ENCODE measurements at places on chromosomes 4 and X.
A peak's percentile ranks its signal among the peaks of the same experiment; 100 is the strongest.

DNA sequence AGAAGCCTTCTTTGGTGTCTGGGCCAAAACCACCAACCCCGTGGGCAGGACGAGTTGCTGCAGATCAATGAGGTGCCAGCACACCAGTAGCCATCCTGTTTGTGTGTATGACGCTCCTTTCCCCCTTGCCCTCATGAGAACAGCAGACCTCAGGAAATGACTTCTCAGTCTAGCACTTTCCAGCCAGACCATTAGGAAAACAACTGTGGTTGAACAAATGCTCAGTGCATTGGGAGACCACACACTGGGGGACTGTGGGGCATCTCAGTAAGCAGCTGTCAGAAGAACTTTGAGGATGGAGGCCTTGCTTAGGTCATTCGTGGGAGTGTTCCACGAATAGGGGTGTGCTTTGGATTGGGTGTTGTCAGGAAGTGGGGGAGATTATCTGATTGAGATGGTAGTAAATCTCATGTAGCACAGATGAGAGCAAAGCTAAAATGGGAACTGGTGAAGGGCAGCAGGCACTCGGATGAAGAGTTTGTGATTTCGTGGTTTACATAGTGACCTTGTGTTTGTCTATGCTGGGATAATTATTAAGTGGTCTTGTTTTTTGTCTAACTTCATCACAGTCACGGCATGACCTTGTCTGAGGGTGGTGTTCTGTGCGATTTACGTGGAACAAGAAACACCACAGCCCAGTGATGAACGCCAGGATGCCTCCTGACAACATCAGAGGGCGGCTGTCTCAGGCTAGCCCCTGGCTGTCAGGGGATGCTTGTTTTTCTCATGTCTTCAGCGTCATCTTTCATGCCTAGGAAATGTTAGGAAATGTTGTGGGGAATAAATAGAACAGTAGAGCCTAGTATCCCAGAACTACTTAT is 70.1 kb downstream of the USP46 start:
- peak; percentile 5 for DNase-seq

GRCh38 chr4:60611762-60612496 is 588.2 kb upstream of the ADGRL3 start:
- no peak for DNase-seq

- no peak for DNase-seq
Observed at GRCh38 chr4:182233310-182234090, 9.7 kb upstream of the TENM3 start.

DNA sequence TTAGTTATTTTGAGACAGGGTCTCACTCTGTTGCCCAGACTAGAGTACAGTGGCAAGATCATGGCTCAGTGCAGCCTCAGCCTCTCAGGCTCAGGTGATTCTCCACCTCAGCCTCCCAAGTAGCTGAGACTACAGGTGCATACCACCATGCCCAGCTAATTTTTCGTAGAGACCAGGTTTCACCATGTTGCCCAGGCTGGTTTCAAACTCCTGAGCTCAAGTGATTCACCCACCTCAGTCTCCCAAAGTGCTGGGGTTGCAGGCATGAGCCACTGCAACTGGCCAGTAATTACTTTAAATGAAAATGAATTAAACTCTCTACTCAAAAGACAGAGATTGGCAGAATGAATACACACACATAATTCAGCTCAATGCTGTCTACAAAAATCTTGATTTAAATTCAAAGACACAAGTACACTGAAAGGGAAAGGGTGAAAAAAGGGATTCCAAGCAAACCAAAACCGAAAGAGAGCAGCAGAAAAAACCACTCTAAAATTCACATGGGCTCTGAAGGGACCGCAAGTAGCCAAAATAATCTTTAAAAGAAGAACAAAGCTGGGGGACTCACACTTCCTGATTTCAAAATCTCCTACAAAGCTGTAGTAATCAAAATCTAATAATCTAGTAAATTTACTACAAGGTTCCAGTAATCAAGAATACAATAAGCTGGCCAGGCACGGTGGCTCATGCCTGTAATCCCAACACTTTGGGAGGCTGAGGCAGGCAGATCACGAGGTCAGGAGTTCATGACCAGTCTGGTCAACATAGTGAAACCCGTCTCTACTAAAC is 11.8 kb upstream of the SPON2 start:
- DNase-seq, result no peak

DNA sequence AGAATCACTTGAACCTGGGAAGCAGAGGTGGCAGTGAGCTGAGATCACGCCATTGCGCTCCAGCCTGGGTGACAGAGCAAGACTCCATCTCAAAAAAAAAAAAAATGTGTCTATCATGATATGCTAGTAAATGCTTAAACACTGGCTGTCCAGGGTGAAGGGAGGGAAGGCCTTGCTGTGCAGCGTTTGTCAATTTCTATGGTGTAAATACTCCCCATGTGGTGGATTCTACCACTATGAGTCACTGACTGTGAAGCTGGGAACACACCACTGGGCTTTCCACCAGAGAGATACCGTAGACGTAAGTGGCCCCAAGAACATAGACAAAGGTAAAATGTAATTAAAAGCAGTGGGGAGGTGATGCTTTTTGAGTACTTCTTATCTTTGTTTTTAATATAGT is 51.3 kb upstream of the LEF1 start:
- no peak for DNase-seq

GRCh38 chr4:165207016-165207430 is 338 bp upstream of the KLHL2 start:
- peak; percentile 44 for DNase-seq

GRCh38 chr4:128803783-128804182 is 5.7 kb upstream of the JADE1 start:
- DNase-seq, result no peak

DNA sequence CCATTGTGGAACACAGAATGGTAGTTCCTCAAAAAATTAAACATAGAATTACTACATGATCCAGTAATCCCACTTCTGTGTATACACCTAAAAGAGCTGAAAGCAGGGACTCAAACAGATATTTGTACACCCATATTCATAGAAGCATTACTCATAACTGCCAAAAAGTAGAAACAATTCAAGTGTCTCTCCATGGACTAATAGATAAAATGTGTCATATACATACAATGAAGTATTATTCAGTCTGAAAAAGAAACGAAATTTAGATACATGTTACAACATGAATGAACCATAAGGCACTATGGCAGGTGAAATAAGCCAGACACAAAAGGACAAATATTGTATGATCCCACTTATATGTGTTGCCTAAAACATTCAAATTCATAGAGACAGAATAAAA is 145.1 kb downstream of the ANTXR2 start:
- DNase-seq, result no peak

DNA sequence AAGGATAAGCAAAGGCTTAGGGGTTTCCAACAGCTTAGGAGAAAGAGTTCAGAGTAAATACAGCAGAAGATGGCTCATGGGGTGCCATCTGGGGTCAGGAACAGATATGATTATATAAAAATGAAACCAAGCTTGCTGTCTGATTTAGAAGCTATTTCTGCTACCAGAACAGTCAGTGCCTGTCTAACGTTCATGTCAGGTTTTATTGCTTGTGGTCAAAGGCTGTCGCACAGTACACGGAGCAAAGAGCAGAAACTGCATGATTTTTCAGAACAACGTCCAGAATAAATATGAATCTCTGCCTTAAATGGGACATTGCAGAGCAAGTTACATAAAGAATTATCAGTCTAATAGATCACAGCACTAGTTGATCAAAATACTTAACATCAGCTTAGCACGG is 17.4 kb downstream of the CETN2 start:
- DNase-seq, result no peak

GRCh38 chr4:67871867-67872266 is 11.9 kb downstream of the TMPRSS11D start:
- DNase-seq, result peak; percentile 57

DNA sequence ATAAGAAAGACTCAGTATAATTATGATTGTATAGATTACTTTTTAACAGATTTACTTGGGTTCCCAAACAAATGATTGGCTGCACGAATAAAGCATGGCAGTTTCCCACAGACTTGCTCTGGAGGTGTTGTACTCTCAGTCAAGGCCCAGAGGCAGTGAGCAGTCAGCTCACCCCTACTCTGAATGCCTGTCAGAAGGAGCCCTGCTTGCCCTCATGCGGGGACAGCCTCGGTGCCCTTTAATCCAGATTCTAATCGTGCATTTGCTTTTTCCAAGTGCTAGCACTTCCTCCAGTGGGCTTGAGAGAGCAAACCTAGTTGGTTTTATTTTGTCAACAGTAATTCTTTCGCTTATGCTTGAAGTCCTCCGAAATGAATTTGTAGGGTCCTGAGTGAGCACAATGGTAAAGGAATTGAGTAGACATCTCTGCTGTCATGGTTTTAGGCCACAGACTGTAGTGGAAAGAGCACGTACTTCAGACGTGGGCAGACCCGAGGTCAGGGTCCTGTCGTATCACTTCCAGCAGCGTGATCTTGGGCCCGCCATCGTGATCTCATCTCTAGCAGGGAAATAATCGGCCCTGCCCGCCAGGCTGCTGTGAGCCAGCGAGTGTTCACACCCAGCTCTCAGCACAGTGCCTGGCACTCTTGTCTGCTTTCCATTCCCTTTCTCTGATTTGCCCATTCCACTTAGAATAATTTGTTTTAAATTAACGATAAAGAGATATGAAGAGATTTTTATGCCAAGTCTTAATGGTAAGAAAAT is 48.3 kb downstream of the GRK4 start:
- no peak for DNase-seq
